ENCODE measurements at places on chromosomes 7 and 10. TPM values are rescaled to one million over a fixed set of nuclear protein-coding genes. Genes with fewer than 3 reads are reported as not detected.

GRCh38 chr7:48384180-48384752 is 213.0 kb downstream of the ABCA13 start:
- DNase-seq = no peak

GRCh38 chr7:676972-677385 is 49.5 kb upstream of the DNAAF5 start:
- DNase-seq = no peak

- DNase-seq = no peak
These were observed 6.3 kb downstream of the SMURF1 start for GRCh38 chr7:99137411-99138180.

DNA sequence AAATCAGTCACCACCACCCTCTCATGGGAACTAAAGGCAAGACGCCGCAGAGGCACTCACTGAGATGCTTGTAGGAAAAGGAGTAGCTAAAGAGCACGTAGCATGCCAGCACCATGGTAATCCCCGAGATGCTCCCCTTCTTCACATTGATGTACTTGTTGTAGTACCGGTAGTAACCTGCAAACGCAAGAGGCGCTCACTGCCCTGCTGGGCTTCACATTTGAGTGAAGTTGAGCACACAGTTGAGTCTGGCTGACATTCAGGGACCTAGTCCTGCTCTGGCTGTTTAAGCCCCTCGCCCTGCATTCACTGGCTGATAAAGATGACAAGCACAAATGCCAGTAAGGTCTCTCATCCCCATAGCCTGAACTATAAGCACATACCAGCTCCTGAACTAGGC is 6.9 kb downstream of the ATP5MF start:
- no peak for DNase-seq

DNA sequence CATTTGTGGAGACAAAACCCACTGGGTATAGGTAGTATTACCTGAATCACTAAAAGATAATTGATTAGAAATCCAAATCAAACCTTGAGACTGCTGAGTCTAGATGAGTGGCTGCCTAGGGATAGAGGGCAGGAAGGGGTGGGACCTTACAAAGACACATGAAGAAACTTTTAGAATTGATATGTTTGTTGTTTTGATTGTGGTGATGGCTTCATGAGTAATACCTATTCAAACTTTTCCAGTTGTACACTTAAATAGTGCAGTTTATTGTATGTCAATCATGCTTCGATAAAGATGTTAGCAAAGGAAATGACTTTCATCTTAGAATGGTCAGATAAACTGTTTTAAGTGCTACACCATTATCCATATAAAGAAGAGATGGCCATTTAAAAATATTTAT is 188.7 kb upstream of the KAT6B start:
- DNase-seq = no peak

DNA sequence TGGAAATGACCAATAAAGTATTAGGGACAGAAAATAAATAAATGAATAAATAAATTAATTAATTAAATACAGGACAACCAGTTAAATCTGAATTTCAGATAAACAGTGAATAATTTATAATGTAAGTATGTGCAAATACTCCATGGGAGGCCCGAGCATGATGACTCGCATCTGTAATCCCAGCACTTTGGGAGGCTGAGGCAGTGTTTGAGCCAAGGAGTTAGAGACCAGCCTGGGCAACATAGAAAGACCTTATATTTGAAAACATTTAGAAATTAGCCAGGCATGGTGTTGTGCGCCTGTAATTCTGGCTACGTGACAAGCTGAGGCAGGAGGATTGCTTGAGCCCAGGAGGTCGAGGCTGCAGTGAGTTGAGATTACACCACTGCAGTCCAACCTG is 123.7 kb downstream of the CUL2 start:
- no peak for DNase-seq

DNA sequence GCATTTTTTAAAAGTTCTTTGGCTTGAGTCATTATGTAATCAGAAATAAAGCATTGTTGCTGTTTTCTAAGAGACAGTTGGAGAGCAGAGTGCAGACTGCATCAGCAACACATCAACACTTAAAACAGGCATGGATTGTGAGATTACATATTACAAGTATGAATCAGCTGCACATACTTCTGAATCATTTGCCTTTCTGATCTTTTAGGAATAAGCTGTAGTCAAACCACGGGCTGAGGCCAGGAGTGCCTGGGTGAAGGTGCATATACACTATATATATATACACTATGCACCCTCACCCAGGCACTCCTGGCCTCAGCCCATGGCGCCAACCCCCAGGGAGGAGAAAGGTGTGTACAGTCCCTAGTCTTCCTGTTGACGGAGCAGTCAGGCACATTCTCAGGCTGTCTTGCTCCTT is 52.4 kb upstream of the DLX6 start:
- no peak for DNase-seq

GRCh38 chr7:22787951-22788350 is 34.7 kb downstream of the TOMM7 start:
- DNase-seq = no peak

GRCh38 chr7:595621-596010 is 76.0 kb upstream of the PDGFA start:
- DNase-seq = no peak

- no peak for DNase-seq
These were observed 23.8 kb upstream of the AOAH start for GRCh38 chr7:36748017-36748487.

DNA sequence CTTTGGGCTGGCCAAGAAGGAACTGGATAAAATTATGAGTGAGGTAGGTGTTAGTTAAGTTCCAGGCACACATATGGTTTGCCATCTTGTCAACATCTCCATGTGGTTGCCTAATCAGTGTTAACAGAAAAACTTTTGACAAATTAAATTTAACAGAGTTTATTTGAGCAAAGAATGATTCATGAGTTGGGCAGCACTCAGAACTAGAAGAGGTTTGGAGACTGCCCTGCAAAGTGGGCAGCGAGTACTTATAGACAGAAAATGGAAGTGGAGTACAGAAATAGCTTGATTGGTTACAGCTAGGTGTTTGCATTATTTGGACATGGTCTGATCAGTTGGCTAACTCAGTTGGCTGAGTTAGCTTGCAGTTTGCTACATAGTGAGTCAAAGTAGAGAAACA is 37.5 kb upstream of the AGK start:
- DNase-seq = no peak

The C7orf33 gene
- total RNA-seq = not detected

The MRC1 gene
- total RNA-seq = 41.2 TPM

The GNAT3 gene
- not detected for total RNA-seq

The LAMB1 gene
- 323 TPM for total RNA-seq

The NRCAM gene
- total RNA-seq = 9.7 TPM

The LIPK gene
- total RNA-seq = not detected

The TMEM196 gene
- total RNA-seq = 1.0 TPM

Data from urinary bladder (tissue), 4 donors.